ENCODE measurements at places on chromosomes 6 and 20.

GRCh38 chr20:48456366-48457192 is 371.2 kb downstream of the PREX1 start:
- DNase-seq = no peak

DNA sequence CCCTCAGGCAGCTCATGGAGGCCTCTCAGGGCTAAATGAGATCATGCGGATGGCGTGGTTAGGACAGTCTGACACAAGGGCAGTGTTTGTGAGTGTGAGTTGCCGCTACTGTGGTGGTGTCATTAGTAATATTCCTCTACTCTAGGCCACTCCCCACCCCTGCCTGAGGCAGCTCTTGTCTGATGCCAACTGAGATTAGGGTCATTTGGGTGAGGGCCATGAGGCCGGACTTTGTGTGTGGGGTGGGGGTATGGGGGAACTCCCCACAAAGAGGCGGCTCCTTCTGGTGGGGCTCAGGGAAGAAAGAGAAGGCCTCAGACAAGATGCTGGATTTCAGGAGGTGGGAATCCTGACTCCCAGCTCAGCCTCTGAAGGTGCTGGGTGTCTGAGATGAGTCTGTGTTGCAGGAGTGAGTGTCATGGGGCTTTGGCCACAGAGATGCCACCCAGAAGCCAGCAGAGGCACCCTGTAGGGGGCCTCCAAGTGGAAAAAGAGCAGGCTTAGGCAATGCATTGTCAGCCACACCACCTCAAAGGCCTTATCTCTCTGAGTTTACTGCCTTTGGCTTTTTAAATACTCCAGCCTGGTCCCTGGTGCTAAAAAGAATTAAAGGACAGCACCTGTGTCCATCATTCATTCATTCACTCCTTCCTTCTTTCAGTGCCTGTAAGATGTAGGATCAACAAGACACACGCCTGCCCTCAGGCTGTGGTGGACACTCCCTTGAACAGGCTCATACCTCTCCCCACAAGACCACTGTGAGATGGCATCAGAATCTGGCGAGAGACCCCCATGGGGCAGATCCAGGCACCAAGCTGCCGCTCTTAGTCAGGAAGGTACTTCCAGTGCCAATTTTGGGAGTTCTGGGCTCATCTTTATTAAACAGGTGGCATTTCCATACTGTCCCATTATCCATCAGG is 175.2 kb downstream of the MRPL14 start:
- no peak for DNase-seq

DNA sequence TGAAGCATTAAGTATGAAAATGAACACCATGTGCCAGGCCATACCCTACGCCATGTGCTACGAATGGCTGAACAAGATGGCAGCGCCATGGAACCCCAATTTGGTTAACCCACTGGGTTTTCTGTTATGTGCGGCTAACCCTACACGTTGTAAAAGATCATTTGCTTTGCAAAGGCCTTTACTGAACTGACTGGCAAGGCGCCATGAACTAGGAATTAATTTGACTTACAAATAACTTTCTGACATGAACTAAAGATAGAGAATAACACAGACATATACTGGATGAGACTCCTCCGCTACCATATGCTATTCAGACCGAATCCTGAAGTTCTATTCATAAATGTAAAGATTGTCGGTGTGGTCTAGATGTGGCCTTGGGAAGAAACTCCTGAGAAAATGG is 3.9 kb downstream of the CNKSR3 start:
- DNase-seq = no peak

DNA sequence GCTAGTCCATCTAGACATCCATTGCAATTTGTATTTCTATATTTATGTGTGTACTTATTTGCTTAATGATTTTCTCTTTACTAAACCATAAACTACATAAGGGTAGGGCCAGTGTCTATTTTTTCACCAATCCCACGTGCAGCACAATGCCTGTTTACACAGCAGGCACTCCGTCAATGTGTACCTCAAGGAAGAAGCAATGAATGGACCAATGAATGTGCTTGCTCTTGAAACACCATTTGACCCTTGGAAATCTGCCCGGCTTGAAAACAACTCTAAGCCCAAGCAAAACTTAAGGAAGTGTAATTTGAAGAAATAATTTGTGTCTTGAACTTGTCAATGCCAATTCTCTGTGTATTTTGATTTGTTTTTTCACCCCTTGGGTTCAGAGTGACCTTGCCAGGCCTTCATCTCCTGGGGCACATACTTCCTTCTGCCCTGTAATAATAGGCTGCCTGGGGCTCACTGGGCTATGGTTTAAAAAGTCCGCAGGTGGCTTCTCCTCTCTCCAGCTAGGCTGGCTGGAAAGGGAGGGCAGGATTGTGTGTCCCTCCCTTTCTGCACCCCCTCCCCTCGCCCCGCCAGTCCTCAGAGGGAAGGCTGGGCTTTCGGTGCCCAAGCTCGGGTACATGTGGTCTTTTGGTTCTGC is 140.8 kb upstream of the ARMC2 start:
- no peak for DNase-seq

DNA sequence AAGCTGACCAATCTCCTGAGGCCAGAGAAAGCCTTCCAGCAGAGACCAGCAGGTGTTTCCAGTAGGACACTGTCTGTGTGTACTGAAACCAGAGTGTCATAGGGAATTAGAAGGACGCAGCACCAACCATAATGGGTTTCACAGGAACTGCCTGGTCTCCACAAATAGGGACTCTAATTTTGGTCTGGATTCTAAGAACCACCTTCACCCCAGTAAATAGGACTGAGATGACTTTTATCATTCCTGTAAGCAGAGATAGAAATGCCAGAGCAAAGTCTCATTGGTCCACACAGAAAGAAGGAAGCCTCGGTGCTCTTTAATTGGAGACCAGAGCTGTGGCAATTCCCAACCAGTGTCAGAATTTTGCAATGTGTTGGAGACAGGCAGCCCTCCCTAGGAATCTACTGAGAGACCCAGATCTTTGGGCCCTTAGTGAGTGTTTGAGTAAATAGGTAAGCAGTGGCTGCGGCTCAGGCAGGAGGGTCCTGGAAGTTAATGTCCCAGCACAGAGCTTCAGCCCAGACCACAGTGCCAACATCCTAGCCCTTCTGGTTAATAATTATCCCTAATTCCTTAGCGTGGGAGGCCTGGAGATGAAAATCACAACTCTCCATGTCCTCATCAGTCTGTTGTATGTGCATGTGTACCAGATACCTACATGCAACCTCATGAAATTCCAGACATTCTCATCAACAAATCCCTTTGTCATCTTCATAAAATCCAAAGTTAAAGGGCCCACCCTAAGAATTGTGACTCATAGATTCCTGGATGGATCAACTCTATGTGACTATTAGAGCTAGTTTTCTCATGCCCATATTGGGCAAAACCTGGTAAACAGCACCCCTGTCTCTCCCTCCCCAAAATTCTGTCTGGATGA is 81.2 kb downstream of the UNC5CL start:
- no peak for DNase-seq

- peak; percentile 66 for DNase-seq
These were observed at the start of gene TMEM242 for GRCh38 chr6:157323255-157323965. Gene TMEM242, minus strand, starts transcription at chr6:157323519. Its CDS starts 20 bp downstream, at chr6:157323499.

DNA sequence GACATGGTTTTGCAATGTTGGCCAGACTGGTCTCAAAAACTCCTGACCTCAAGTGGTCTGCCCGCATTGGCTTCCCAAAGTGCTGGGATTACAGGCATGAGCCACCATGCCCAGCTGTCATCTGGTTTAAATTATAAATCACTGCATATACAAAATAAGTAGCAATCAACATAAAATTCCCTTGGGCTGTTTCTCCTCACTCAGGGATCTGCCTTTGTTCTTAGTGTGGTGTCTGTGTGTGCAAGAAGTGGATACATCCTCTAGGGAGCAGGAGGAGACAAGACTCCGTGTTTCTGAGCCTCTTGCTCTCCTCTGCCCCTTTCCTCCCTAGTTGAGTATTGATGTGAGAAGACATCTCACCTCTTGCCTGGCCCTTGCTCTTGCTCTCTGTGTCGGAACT is 65.2 kb upstream of the ADGRF4 start:
- DNase-seq = no peak

- no peak for DNase-seq
These were observed 180.5 kb downstream of the MCHR2 start for GRCh38 chr6:99813565-99813964.

- DNase-seq = no peak
These were observed 61.7 kb downstream of the PLEKHG1 start for GRCh38 chr6:150661216-150662007.

- DNase-seq = no peak
These were observed 100.7 kb upstream of the PTPN1 start for GRCh38 chr20:50409495-50409894.

GRCh38 chr20:40314278-40314677 is 374.8 kb downstream of the MAFB start:
- no peak for DNase-seq

GRCh38 chr20:11686195-11686594 is 231.5 kb upstream of the BTBD3 start:
- no peak for DNase-seq

Measured in T follicular helper cell (primary cell).